T-cell (primary cell): ENCODE measurements at places on chromosomes 3 and 15.

GRCh38 chr3:66598168-66598567, 97.3 kb upstream of the LRIG1 start:
- no peak for DNase-seq

DNA sequence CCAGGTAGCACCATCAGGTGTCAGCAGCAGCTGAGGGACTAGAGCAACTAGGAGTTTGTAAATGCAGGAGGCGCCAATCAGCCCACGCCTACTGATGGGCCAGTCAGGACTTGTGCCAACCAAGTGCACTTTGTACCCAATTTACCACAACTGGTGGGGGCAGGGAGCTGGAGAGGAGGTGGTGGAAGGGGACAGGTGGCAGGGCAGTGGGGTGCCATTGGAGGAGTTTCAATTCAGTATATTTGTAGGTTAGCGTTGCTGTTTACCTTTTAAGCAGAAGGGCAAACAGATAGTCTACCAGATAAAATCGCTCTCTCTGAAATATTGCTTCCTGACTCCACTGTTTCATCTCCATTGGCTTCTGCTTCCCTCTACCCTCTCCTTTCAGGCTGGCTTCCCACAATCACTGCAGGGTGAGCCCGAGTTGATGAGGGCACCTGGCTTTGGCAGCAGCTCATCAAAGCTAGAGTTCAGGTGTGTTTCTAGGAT, 75.7 kb downstream of the TRIM69 start:
- no peak for DNase-seq

- DNase-seq: no peak
Measured at GRCh38 chr3:48896936-48897335, 1.7 kb downstream of the SLC25A20 start.

DNA sequence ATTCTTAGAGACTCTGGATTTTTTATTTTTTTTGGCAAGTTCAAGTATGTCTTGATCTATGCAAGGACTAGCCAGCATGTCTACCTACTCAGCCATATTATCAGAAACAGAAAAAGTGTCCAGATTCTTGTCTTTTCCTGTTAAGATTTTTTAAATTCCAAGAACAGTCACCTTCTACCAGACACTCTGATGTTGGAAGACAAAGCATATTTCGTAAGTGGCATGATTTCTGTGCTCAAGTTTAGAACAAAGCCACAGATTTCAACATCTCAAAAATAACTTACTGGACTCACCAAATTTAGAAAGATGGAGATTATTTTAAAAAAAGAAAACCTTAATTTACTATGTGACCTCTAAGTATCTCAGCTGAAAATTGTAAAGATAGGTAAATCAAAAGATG, 61.9 kb downstream of the GOLGA6L7 start:
- no peak for DNase-seq

DNA sequence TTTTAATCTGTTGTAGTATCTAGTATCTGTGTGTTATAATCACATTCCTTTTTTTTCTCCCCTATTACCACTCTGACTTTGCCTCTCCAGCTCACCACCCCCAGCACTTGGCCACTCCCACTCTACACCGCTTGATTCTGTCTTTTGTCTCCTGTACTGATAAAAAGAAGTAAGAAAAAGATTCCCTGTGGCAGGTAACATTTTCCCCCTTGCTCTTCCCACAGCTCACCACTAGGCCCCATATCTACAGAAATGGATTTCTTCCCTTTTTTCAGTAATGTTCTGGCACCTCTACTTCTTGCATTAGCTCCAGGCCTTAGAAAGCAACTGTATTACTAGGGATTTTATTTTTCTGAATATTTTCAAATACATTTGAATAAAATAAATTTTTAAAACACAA, 25.6 kb downstream of the KCNH8 start:
- DNase-seq: no peak
